GM03348 (cell line): ENCODE measurements at places on chromosomes 4 and X.

- DNase-seq: no peak
Observed at GRCh38 chr4:121122661-121123060, 41.5 kb downstream of the TNIP3 start.

GRCh38 chr4:182975806-182976205 lies 58.6 kb upstream of the DCTD start:
- peak; percentile 78 for DNase-seq

DNA sequence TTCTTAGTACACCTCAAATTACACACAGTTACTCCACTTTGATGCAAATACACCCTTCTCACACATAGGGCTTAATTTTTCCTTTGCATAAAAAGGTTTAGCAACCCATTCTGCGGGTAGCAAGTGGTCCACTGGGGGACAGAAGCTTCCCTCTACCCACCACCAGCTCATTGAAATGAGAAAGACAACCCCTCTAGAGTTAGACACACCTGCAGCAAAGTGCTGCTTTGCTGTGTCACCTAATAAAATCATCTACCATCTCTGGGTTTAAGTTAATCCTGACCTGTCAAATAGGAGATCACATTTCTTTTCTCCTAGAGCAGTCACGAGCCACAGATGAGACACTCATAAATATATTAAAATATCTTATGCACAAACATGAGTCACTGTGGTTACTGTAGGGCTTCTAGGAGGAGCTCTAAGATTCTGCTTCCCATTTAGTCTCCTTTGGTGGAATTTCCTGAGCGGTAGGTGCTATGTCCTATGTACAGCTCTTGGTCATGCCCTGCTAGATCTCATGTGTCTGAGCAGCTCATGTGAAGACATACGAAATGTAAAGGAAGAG lies 11.9 kb downstream of the BMX start:
- DNase-seq: no peak

GRCh38 chrX:14411326-14411725 lies 118.0 kb upstream of the GLRA2 start:
- no peak for DNase-seq

DNA sequence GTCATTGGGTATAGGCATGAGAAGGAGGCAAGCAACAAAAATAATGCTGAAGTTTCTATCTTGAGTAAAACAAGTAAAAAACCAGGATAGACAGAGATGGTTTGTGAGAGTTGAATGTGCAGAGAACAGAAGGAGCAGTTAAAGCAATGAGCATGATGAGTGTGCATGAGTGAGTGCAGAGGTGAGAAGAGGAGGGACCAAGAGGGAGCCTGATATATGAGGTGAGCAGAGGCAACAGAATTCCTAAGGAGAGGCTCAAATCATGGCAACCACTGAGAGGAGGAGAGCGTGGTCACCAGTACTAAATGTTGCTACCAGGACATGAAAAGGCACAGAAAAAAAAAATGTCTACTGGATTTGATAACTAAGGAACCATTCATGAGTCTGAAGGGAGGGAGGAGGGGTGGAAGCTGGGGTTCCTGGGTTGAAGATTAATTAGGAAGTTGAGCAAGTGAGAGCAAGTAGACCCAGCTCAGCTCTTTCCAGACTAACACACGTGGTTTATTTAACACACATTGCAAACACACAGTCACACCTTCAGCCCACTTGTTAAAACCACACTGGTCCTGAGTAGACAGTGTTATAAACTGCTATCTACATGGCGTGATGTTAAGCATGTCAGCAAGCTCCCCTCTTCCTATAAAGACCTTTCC lies 69.0 kb upstream of the IQCM start:
- DNase-seq: no peak

DNA sequence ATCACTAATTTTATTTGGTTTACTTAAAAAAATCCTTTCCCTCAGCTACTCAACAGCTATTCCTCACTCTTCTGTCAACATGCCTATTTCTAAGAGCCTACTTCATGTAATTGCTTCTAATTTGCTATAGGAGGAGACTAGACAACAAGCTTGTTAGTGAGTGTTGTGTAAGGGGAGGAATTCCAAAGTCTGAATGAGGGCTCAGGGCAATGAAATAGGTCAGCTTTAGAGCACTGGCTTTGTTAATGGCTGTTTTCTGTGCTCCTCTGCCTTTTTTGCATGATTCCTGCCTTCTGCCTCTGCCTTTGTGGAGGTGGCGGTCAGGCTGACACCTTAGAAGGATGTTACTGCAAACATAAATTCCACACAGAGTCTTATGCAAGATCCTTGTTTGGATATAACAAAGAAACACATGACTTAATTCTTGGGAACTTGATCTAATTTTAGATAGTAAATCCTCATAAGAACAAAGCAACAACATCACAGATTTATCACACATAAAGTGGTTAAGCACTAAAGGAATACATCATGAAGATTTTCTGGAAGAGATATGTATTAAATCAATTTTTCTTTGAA lies 15.0 kb upstream of the PAGE1 start:
- DNase-seq: no peak

- DNase-seq: no peak
Observed at GRCh38 chrX:68461576-68461975, 28.3 kb upstream of the OPHN1 start.
